ENCODE measurements at places on chromosomes 1 and 21.

GRCh38 chr1:204130178-204130577, 21.7 kb downstream of the ETNK2 start:
- no peak for DNase-seq

- DNase-seq, result no peak
These were observed 8.3 kb downstream of the ACTRT2 start for GRCh38 chr1:3029481-3029961.

DNA sequence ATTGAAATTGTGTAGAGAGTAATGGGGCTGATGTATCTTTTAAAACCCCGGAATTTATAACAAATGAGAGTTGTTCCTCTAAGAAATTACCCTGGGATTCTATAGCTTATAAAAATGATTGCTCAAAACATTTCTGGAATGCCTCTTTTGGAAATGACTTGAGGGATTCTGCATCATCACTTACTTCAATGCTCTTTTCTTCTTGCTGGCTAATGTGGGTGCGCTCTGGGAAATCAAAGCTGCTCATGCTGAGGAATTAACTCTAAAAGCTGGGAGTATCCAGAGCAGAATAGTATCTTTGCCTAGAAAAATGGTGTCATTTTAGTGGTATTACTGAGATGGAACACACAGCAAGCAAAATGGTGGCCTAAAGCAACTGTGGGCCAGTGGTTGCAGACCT, 23.0 kb upstream of the TBX15 start:
- DNase-seq, result peak; percentile 61

DNA sequence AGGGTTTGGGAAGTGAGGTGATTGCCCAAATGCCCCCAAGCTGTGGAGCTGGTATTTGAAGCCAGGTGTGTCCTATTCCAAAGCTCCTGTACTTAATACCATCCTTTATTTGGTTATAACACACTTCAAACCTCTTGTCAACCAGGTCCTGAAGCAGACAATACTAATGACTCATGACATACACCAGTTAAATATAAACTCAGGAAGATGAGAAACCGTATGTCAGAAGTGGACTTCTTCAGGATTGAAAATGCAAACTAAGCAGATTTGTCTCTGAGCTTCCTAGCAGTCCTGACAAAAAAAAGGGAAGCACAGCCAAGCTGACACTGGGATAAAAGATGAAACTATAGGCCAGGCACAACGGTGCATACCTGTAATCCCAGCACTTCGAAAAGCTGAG, 70.6 kb downstream of the ALPL start:
- no peak for DNase-seq

GRCh38 chr1:64775113-64775512, 30.2 kb downstream of the RAVER2 start:
- no peak for DNase-seq

Measured in fibroblast of skin of right quadriceps (primary cell).